ENCODE measurements at places on chromosomes 6 and 20.
A peak's percentile ranks its signal among the peaks of the same experiment; 100 is the strongest.

GRCh38 chr6:18260448-18261106, 3.8 kb downstream of the DEK start:
- peak; percentile 21 for DNase-seq

GRCh38 chr6:34346175-34347119, 46.0 kb downstream of the NUDT3 start:
- DNase-seq = no peak

GRCh38 chr20:59144179-59144830, 19.3 kb upstream of the ZNF831 start:
- DNase-seq = no peak

GRCh38 chr6:14129575-14129974, 12.0 kb downstream of the CD83 start:
- DNase-seq = peak; percentile 61

- no peak for DNase-seq
These were observed 114.1 kb downstream of the CD83 start for GRCh38 chr6:14231501-14232280.

DNA sequence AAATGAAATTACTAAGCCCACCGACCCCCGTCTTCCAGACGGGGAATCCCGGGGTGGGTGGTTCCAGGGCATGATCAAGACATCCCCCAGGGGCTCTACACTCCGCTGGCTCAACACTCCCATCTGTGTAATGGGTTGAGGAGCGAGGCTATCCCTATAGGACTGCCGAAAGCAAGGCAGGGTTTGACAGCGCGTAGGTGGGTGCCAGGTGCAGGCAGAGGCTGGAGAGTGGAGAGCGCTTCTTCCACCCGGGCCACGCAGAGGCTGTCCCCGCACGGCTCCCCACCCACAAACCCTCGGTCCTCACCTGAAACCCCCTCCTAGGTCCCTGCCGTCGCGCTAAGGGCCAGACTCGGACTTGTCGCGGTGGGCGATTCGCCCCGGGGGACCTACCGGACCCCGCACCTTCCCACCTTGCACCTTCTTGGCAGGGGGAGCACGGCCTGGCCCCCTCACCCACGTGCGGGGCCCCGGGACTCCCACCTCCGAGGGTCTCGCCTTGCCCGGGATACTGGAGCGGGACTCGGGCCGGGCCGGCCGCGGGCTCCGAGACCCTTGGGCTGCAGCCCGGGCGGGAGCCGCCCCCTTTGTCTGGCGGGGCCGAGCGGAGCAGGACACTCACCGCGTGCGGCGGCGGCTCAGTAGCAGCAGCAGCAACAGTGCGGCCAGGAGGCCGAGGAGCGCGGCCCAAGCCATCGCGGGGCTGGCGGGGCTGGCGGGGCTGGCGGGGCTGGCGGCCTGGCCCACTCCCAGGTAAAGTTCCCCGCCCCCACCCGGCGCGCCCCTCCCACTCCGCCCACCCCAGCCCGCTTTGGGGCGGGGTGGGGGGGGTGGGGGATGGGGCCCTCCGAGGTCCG, at the start of gene PTGIS:
TSS of gene PTGIS (minus strand) at position 717 of the 857 bp plus-strand sequence. CDS start at position 696, 21 bp downstream.
- DNase-seq = no peak

GRCh38 chr20:41509316-41510200, 108.6 kb downstream of the CHD6 start:
- DNase-seq = no peak

DNA sequence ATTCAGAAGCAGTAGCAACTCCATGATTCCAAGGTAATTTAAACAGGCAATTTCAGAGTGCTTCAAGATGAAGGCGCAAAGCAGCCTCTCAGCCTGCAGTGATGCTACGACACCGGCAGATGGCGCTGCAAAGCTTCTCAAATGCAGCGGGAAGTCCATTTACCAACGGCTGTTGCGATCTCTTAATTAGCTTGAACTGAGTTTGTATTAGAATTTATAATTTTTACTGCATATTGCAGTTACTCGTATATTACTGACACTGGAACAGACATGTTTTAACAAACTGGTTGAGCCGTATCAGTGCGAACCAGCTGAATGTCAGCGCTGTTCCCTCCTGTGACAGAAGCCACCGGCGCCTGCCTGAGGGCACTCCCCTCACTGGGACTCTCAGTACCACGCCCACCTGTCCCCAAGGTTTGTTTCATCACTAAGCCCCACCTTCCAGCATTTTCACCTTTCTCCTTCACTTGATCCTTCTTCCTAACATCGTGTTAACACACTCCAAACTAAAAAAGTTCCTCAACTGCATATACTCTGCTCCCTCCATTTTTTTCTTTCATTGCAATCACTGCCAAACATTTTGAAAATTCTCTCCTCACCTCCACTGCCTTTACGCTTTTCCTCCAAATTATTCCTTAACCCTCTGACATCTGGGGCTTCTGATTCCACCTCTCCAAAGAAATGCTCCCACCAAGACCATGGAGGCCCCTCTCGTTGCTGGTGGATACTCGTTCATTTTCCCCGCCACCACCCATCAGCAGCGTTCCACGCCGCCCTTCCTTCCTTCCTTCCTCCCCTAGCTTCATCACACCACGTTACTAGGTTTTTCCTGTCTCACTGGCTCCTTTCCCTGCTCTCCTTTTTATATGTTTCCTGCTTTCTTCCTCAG, 14.5 kb downstream of the GNL1 start:
- DNase-seq = peak; percentile 54

- DNase-seq = no peak
These were observed 29.9 kb upstream of the PREP start for GRCh38 chr6:105432797-105433196.

DNA sequence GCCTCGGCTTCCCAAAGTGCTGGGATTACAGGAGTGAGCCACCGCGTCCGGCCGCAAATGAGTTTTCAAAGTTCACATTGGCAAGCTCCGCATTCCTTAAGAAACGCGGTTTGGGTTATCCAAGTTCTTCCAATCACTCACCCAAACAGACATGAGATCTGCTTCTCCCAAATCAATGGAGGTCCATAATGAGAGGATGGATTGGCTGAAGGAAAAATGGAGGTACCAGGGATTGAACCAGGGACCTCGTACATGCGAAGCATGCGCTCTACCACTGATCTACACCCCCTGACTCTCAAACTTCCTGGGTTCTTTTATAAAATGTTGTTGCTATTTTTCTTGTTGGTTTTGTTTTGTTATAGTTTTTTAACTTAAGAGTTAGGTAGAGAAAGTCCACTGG, 170.0 kb downstream of the GPX5 start:
- no peak for DNase-seq

GRCh38 chr20:54339093-54339492, 131.2 kb downstream of the PFDN4 start:
- no peak for DNase-seq

DNA sequence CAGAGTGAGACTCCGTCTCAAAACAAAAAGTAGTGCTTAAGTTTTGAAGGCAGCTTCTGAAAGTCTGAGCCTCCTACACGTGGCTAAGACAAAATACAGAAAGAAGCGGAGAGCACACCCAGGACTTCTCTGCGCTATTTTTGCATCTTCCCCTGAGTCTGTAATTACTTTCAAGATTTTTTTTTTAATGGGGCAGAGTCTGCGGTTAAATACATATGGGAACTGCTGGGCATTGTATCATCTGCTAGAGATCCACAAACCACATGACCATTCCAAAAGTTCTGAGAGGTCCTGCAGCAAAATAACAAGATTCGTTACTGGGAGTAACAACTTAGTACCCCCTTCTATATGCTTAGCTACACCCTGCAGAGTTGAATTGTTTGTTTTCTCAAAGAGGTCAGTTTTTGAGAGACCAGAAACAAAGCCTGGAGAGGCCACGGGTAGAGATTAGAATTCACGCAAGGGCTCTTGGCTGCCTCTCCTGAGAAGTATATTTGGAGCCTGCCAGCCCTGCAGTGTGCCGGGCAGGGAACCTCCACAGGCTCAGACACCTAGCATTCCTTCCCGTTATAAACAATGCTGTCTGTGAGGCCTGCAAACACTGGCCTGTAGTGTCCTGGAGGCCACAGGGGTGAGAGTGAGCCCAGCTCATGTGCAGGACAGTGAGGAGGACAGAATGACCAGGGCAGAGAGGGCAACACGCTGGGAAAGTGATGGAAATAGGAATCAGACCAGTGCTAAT, 48.2 kb upstream of the FAM50B start:
- no peak for DNase-seq

GRCh38 chr20:59580146-59580946, 24.0 kb upstream of the PHACTR3 start:
- DNase-seq = no peak

DNA sequence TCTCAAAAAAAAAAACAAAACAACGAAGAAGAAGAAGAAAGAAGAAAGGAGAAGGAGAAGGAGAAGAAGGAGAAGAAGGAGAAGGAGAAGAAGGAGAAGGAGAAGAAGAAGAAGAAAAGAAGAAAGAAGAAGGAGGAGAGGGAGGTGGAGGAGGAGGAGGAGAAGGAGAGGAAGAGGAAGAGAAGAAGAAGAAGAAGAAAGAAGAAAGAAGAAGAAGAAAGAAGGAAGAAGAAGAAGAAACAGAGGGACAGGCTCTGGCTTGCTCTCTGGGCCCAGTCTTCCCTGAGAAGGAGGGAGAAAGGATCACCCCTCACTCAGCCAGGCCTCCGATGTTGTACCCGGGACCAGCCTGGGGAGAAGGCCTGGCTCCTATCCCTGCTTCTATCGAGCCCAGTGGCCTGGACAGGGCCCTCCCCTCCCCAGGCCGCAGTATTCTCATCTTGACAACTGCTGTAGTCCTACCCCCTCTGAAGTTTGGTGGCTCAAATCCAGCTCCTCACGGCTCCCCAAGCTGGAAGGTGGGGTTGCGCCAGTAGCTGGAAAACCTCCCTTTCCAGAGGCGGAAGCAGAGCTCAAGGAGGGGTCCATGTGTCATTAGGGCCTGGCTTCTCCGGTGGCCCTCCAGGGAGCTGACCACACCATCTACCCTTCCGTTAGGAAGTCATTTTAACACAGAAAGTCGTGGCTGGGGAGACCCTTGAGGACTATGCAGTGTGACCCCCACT, 18.9 kb downstream of the C6orf132 start:
- no peak for DNase-seq

DNA sequence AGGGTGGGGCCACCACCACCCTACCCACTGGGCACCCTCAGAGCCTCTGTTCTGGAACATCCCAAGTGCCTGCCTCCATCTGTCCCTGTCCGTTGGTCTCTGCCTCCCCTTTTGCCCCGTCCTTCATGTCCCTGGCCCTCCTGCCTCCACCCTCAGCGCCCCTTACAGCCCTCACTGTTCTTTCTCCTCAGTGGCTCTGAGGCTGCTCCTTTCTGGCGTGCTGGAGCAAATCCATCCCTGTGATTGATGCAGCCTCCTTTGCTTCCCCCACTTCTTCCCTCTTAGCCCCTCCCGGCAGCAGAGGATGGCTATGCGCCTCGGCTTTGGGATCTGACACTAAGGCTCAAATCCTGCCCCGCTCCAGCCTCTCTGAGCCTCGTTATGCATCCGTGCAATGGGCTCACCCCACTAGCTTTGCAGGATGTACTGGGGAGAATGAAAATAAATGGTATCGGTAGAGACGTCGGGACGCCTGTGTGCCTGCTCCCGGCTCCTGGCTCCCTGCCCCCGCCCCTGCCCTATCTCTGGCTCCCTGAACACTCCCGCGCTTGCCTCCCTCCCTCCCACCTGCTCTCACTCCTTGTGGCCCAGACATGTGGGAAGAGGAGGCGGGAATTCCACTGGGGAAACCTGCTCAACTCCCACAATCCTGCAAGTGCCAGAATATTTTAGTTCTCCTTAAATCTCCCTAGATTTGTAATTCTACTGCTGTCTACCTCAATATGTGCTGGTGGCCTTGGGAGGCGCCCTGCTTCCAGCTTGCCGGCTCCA, 13.1 kb downstream of the VSTM2L start:
- peak; percentile 93 for DNase-seq

GRCh38 chr6:22343864-22344263, 47.0 kb upstream of the PRL start:
- no peak for DNase-seq

DNA sequence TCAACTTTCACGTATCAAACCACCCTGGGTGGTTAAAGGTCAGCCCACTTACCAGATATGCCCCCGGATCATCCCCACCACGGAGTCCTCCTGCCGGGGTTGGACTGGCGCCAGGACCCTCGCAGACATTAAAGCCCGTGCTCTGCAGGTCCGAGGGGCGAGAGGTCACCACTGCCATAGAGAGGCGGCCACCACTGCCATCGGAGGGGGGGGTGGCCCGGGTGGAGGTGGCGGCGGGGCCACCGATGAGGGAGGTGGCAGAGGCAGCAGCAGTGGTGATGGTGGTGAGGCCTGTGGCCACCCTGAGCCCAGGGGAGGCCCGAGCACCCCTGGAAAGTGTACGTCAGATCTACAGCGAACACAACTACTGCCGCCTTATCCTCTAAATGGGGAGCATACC, 76.3 kb downstream of the ASXL1 start:
- DNase-seq = no peak

- no peak for DNase-seq
These were observed 157.0 kb downstream of the MRPL14 start for GRCh38 chr6:43970068-43970912.

GRCh38 chr6:4797587-4797986, 21.4 kb downstream of the CDYL start:
- DNase-seq = no peak

GRCh38 chr6:37126961-37127616, 42.9 kb upstream of the PIM1 start:
- no peak for DNase-seq

DNA sequence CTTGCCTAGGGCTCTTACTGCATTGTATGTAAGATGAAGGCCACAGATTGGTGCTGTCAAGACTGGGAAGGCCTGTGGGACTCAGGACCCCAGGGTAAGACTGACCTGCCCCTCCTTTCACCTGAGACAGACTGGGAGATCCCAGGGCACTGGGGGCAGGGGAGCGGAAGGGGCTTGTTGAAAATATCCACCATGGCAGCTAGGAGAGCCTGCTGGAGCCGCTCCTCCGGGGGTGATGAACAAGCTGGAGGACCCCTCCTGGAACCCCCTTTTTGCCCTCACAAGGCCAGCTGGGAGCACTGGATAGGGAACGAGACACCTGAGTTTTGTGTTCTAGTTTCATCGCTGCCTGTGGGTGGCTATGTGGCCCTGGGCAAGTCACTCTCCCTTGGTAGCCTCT, 9.2 kb upstream of the SDCBP2 start:
- no peak for DNase-seq

- no peak for DNase-seq
These were observed 5.8 kb upstream of the GPR31 start for GRCh38 chr6:167163476-167164011.

DNA sequence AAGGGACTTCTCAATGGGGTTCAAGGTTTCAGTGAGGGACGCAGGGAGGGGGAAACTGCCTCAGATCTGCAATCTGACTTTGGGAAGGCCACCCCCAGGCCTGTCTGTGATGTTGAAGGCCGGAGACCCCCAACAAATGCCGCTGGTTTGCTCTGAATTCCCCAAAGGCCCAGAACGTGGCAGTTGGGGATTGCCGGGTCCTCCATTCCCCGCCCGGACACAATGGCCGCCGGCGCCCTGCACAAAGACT, 326 bp upstream of the BCL2L1 start:
- DNase-seq = no peak

GRCh38 chr6:103193413-103193812, 1666.3 kb downstream of the HACE1 start:
- DNase-seq = no peak
